ENCODE measurements at places on chromosomes 3 and 15.

DNA sequence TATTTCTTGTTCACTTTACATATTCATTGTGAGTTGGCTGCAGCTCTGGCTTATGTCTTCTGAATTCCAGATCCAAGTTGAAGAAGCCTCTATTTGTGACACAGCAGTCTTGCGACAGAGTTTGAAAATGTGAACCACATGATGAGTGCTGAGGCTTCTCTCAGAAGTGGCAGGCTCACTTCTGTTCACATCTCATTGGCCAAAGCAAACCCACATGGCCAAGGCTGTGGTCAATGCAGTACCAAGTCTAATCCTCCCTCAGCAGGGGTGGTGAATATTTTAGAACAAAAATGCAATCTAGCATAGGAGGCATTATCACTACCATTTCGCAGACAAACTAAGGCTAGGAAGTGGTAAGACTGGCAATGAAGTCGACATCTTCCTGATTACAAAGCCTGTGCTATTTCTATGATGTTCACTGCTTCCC, 45.2 kb downstream of the CDCP1 start:
- no peak for DNase-seq

- DNase-seq: no peak
Measured at GRCh38 chr3:117793622-117794265, 1084.2 kb downstream of the TUSC7 start.

DNA sequence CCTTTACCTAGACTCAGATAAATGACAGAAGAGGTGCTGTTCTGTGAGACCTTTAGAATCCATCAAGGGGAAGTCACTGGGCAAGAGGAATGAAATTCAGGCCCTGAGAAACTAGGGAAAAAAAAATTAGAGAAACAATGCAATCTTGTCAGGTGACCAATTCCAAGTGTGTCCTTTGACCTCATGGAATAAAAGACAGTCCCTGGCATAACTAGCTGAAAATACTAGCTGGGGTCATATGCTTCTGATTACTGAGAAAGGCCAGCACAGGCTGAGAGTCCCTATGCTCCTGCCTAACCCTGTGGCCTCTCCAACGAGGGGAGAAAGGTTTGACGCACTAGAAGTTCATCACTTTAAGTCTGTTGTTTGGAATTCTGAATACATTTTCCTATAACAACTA, 167.3 kb downstream of the XXYLT1 start:
- no peak for DNase-seq

- no peak for DNase-seq
Measured at GRCh38 chr3:339351-339750, 142.8 kb downstream of the CHL1 start.

DNA sequence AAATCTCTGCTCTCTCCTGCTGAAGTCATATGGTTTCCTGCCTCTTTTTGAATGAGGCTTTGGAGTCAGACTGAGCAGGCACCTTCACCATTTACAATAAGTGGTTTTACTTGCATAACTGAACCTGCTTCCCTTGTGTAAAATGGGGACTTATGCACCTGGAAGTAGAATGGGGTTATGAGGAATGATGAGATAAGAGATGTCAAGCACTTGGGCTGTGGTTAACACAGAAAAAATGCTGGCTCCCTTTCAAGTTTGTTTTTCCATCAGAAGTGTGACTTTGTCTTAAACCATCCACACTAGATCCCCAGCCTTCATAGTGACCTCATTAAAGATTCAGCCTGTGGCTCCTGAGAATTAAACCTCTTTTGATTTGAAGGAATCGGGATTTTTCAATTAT, 5.2 kb downstream of the EXOSC7 start:
- DNase-seq: no peak

- no peak for DNase-seq
Measured at GRCh38 chr3:146834917-146835316, 229.8 kb upstream of the PLSCR5 start.

DNA sequence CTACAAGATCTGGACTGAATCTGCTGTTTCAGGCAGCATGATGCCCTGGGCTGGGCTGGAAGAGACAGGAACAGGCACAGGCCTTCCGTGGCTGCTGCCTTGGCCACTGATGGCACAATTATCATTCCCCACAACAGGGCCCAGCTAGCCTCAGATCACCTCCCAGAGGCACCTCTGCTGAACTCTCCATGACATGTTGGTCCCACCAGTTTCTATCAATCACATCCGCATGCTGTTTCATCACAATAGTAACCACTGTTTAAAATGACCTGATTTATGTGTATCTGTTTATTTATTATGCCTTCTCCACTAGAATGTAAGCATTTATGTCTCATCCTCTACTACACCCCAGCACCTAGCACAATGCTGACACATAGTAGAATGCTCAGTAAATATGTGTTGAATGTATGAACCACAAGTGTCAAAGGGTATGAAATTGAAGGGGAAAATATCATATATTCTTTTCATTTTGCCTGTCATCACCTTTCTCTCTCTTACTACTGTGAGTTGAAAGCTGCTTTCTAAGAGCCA, 32.7 kb upstream of the ZBTB38 start:
- no peak for DNase-seq

- no peak for DNase-seq
Measured at GRCh38 chr3:191105418-191105817, 93.6 kb upstream of the OSTN start.

DNA sequence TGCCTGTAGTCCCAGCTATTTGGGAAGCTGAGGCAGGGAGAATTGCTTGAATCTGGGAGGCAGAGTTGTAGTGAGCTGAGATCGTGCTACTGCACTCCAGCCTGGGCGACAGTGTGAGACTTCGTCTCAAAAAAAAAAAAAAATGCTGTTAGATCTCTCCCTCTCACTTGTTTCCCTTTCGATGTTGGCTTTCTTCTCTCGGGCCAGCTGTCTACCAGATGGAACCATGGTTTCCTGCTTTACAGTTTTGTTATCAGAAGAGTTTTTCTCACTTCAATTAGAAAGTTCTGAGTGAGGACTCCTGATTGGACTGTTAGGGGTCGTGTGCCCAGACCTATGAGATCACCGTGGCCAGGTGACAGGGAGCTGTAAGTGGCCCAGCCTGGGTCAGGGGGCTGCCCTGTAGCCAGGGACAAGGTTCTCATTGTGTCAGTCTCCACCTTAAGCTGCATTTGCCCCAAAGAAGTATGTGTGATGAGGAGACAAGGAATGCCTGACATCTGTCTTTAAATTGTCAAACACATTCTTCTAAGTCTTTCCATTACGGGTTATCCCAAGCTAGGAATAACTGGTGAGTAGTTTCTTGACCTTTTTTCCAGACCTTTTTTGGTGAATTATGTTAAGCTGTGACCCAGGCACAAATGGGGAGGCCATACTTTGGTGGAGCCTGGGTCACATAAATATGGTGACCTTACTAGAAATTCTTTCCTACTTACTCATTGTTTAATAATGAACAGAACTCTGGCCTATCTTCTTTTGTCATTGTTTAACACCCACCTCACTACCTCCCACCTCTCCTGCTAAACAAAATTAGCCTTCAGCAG, 25.2 kb downstream of the SNAPC5 start:
- DNase-seq: peak; percentile 16

- DNase-seq: no peak
Measured at GRCh38 chr3:128794067-128794768, 68.2 kb downstream of the RAB7A start.

GRCh38 chr3:62500556-62501288, 127.4 kb upstream of the FEZF2 start:
- no peak for DNase-seq

DNA sequence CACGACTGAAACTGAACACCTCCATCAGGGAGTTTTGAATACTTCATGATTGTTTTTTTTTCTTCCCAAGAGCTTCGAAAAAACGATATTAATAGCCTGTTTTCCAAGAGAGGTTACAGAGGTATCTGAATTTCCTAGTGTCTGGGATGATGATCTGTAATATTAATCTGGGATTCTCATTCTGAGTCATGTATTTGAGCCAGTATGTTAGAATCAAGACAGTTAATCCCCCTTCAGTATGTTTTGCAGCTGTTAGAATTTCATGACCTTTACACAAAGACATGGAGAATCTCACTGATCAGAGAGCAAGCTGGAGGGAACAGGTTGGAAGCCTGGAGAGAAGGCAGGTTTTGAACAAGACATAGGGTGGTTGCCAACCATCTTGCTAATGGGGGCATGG, 234.5 kb upstream of the GAP43 start:
- DNase-seq: no peak

DNA sequence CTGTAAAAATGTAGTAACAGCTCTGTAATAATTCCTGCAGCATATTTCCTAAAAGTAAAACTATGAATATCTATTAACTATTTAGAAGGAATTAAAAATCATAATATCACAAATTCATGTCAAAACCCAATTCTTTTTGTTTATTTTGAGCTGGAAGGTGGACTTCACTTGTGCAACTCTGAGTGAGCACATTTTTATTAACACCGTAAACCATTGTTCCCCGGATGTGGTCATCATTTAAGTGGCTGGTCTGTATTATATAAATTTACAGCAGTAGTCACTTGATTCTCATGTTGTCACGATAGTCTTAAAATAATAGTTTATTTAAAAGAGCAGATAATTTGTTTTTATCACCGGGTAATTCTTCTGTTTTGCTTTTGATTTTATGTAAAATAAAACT, 43.0 kb upstream of the UTS2B start:
- no peak for DNase-seq

All from NT2/D1 (cell line).